ENCODE measurements at places on chromosomes 3 and 15.

DNA sequence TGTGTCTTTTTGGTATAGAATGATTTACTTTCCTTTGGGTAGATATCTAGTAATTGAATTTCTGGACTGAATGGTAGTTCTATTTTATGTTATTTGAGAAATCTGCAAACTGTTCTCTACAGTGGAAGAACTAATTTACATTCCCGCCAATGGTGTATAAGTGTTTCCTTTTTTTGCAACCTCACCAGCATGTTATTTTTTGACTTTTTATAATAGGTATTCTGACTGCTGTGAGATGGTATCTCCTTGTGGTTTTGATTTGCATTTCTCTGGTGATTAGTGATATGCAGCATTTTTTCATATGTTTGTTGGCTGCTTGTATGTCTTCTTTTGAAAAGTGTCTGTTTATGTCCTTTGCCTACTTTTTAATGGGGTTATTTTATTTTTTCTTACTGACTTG lies 607.2 kb downstream of the OTOL1 start:
- DNase-seq = no peak

DNA sequence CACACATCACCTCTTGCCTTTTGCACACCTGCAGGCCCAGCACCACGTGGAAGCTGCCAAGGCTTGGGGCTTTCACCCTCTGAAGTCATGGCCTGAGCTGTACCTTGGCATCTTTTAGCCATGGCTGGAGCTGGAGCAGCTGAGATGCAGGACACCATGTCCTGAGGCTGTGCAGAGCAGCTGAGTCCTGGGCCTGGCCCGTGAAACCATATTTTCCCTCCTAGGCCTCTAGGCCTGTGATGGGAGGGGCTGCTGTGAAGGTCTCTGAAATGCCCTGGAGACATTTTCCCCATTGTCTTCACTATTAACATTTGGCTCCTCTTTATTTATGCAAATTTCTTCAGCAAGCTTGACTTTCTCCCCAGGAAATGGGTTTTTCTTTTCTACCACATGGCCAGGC lies 41.9 kb upstream of the PEX5L start:
- no peak for DNase-seq

DNA sequence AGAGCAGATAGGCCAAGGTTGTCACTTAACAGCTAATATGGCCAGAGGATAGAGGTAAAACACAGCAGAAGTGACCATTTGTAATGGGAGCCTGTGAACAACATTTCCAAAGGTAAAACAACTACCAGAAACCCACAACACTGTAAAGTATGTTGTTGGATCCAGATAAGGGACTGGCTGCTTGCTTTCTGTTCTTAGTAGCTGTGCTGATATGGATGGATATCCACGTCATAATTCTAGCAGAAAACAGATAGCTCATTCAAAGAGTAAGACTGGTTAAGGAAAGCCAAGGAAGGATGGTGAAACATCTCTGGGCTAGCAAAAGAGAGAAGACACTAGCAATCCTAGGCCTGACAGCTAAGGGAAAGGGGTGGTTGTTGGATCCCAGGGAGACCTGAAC lies 36.9 kb upstream of the SPRED1 start:
- no peak for DNase-seq

GRCh38 chr3:79497447-79498111 lies 270.2 kb downstream of the ROBO1 start:
- no peak for DNase-seq

DNA sequence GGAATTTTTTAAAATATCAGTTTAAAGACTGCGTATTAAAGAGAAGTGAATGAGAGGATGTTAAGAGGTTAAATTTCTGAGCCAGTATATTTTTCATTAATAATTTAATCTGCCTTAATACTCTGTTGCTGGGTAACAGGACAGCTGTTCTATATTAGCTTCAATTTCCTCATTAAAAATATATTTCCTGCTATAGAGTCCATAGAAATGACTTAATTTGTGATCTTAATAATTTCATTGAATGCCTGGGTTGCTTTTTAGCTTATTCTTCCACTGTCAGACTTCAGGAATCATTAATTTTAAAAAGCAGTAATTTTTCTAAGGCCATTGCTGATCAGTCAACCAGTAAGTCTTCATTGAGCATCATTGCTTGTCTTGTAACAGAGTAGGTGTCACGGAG lies 129.0 kb downstream of the THSD4 start:
- no peak for DNase-seq

DNA sequence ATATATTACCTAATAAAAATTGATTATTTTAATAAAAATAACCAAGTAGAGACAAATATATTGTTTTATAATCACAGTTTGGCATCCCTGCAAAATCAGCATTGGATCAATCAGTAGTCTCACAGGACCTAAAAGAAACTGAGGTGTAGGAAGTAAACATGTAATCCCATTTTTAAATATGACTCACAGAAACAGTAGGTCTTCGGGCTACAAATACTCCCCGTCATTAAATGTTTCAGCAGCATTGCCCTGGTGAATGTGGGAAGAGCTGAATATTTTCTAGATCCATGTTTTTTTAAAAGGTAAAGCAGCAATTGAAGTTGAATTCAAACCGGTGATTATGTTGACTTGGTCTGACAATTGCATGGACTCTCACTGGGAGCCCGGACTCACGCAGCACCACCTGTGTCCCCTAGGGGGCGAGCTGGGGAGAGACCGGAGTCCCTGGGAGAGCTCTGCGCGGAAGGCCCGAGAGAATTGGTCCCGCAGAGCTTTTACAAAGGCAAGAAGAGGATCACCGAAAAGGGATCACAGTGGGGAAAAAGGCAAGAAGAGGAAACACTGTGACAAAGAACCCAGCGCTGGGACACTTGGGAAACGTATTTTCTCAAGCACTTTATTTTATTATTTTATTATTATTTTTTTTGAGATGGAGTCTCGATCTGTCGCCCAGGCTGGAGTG lies 17.2 kb upstream of the USP3 start:
- DNase-seq = peak; percentile 90

DNA sequence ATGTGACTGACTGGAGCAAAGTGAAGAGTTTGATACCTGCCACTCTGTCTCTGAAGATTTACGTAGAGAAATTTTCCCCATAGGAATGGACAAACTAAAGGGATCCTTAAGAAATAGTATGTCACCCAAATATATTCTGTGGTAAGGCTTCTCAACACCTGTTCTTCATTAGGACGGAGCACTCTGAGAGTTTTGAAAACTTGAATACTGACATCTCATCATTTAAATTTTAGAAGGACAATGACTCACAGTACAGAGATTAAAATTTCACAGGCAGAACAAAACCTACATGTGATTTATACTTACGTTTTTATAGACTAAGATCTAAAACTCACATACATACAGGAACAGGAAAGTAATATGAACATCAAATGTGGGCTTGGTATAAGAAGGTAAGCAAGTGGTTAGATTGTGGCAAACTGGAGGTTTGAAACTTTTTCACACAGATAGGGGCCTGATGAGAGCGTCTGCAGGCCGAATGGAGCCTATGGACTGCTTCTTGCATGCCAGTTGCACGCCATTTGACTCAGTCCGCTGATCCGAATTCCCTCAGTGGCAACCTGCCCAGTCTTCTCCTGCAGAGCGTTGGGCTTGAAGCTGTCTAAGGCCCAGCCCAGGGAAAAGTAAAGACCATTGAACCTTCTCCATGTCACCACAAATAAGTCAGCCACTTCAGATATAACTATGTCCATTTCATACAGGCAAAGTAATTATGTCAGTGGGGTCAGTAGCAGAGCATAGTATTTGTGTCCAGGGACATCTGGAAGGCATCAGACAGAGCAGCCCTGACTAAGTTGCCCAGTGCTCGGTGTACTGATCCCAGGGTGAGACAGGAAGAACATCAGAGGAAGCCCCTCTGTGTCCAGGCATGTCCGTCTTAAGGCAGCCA lies 45.7 kb downstream of the ZBTB38 start:
- DNase-seq = peak; percentile 48

GRCh38 chr3:194986208-194987043 lies 284.5 kb downstream of the XXYLT1 start:
- no peak for DNase-seq

DNA sequence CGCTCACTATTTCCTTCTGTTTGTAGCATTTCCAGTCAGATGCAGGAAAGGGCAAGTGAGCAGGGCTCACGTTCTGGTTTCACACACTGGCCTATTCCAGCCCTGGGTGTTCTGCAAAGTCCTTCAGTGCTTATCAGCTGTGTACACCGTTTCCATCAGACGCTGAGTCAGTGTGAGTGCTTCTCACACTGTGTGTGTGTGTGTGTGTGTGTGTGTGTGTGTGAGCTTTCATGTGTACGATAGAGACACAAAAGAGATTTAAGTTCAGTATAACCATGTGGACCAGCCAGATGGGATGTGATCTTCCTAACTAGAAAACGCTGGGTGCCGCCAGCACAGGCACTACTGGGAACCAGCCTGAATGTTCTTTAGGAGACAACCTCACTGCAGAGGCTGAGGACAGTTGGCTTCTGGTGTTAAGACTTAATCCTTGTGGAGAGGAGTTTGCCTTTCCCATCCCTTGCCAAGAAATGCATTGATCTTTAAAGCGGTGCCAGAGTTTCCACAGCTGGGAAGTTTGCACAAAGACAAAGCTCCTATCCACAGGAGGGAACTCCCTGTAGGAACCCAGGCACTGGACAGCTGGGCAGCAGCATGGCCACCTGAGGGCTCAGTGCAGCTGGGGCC lies 3.9 kb upstream of the CHSY1 start:
- no peak for DNase-seq

DNA sequence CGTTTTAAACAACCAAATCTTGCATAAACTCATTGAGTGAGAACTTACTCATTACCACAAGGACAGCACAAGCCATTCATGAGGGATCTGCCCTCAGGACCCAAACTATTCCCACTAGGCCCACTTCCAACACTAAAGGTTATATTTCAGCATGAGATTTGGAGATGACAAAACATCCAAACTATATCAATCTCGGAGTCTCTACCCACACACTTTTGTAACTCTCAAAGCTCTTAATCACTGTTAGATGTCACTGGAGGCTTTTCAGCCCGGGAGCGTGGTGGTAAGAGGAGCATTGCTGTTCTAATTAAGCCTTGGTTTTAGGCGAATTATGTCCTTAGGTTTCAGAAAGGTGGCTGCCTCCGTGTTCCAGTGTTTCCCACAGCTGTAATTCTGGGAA lies 86.3 kb downstream of the CNTN6 start:
- no peak for DNase-seq

GRCh38 chr15:49242820-49243219 lies 72.8 kb downstream of the GALK2 start:
- DNase-seq = no peak

DNA sequence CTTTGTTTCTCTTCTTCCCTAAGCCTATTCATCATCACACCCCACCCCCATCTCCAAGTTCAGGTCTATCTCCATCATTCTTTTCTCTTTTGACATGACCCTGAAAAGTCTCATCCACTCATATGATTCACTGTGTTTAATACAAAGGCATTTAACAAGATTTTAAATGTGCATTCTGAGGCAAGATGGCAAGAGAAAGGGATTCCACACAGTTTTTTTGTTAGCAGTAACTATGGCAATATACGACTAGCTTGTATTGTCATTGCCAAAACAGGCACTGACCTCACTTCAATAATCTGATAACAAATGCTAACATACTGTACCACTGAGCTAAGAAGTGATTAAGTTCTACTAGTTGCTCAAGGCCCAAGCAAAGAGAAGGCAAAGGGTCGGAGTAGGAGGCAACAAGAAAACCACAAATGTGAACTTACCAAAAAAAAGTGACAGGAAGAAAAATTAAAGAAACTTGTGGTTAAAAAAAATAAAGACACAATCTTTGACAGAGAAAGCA lies 53.2 kb downstream of the FBN1 start:
- DNase-seq = no peak

- DNase-seq = no peak
Observed at GRCh38 chr3:154886437-154886836, 193.7 kb upstream of the MME start.

- no peak for DNase-seq
Observed at GRCh38 chr15:74983725-74984231, 11.6 kb upstream of the SCAMP5 start.

DNA sequence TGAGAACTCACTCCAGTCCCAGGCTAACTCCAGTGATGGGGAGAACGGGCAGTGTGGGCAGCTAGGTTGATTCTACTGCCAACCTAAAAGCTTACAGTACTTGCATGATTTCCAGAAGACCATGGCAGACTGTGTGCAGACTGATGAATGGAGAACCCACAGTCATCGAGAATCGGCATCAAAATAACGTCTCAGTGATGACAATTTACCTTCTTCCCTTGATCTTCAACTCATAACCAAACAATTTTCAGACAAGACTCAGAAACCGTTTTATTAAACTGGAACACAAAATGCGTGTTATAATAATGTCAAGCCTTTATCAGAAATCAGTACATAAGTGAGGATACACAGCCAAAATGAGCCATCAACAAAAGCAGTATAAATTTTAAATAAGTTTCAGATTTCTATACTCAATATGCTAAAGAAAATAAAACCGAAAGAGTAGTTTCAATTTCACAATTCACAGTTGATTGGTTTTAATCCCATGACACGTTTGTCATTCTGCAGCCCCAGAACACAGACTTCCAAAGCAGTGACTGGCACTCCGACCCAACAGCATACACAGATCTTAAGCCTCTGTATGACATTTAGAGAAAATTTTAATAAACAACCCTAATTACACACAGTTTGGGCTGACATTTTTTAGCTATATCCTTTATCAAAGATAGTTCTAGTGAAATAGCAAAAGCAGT lies 54.5 kb downstream of the ZMAT3 start:
- no peak for DNase-seq

DNA sequence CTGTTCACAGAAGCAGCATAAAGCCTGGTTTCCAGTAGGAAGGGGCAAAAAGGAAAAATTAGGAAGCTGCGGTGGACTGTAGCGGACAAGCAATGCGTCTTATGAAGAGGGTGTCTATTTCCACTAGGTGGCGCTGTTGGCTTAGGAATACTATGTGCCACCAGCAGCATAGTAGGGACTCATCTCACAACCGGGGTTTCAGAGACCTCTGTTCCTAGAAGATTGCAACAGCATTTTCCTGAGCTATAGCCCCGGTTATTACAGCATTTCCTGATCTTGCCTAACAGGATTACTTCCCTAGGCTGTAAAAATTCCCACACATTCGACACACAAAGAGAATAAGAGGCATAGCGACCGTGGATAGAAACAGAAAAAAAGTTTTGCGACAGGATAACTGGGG lies 683.0 kb downstream of the TBL1XR1 start:
- no peak for DNase-seq

GRCh38 chr3:136901391-136901790 lies 39.4 kb downstream of the NCK1 start:
- DNase-seq = no peak

DNA sequence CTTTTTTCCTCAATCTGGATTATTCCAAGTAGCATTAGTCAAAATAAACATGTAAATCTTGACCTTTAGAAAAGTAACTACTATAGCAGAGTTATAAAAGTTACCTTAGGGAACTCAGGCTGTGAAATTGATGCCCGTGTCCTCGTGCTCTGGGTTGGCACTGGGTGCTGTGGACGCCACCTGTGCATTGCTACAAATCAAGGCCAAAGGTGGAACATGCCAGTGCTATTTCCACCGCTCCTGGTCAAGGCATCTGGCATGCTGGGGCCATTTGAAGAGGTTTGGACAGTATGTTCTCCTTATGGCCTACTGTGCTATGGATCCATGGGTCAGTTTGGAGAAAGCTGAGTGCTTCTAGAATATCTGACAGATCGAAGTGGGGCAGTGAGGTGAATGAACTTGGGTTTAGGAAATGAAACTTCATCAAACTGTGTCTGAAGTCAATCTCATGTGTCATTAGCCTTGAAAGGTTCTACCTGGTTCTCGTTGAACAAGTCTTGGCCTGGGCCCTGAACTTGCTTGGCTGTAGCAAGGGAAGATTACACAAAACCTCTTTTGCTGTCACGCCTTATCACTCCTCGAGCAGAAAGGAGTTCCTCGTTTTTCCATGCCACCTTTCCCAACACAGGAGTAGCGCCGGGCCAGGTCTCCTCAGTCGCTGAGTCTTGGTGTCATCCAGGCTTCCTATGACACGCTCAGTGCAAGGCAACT lies 397.6 kb upstream of the RGMA start:
- DNase-seq = no peak
